GOT3 (cell line): ENCODE measurements at places on chromosomes 7 and 10.

DNA sequence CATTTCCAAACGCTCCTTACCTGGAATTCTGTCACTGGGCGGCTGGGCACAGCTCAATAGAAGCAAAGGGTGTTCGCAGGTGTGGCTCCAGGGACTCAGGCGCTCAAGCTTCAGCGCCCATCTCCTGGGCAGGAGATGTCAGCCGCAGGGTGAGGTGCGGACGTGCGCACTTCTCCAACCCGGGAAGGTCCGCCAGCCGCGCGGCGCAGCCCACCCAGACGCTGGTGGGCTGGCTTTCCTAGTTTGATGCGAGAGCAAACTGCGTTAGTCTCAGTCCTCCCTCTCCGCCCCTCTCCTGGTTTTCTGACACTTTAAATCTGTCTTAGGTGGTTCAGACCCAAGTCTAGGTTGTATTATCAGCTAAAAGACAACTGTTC is 267 bp downstream of the CALCR start:
- DNase-seq, result no peak

DNA sequence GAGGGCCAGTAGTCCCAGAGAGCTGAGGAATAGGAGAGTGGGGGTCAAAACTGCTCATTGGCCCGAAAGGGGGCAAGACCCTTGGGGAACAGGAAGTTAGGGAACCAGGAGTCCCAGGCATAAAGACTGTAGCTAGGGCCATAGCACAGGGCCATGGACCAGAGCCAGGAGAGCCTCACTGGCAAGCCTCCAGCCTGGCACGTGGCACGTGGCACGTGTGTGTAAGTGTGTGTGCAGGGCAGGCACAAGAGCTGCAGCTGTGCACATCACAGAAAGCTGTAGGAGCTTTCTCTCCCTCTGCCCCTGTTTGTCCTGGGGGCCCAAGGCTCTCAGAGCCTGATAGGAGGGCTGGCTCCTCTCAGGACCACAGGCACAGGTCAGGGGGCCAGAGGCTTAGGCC is 47.8 kb upstream of the SLF2 start:
- DNase-seq, result no peak

GRCh38 chr7:134364619-134365037 is 47.9 kb upstream of the SLC35B4 start:
- DNase-seq, result no peak

GRCh38 chr10:50382576-50383023 is 131.3 kb upstream of the ASAH2 start:
- no peak for DNase-seq

DNA sequence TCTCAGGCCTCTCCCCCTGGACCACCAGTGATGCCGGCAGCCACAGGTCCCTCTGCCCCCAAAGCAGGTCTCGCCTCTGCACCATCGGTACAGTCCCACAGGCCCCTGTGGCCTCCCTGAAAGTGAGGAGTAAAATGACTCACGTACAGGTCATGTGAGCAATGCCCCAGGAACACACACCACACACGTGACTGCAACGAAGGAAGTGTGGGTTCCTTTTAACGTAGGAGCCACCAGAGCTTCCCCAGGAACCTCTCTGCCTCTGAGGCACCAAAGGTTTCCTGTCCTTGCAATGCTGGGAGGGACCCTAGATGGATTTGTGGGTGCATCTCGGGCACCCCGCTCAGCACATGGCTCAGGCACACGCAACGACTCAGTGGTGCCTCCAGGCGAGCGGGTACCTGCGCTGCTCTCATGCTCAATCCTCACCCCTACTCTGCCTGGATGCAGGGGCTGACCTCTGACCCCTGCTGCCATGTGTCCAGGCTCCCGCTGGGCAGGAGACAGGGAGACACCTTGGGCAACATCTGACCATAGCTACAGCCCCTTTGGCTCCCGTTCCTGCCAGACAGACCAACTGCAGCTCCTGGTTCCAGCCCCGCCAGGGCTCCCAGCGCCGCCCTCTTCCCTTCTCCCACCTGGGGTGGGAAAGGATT is 120.7 kb downstream of the PRKAG2 start:
- DNase-seq, result no peak

GRCh38 chr7:29416938-29417305 is 146.7 kb upstream of the PRR15 start:
- no peak for DNase-seq

DNA sequence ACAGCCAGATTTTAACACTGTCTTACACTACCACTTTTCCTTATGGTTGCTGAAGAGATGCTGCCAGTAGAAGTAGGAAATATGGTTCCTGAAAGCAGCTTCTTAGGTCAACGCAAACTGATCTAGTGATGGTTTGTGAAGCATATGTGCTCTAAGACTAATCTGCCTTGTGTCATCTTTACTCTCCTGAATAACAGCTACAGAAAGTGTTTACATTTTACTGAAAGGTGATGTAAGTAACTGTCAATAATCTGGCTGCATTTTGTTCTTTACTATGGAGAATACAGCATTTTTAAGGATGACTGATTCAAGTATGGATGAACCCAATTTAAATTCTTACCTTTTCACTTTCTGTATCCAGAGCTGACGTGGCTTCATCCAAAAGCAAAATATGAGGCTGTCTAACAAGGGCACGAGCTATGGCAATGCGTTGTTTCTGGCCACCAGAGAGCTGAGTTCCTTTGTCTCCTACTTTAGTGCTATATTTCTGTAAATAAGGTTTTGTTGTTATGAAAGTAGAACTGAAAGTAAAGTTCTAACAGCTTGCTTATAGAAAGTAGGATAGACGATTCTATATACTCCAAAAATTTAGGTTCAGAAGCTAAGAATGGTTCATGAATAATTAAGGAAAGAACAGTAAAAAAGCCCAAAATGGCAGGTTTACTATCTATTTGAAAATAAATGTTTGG is 30.2 kb upstream of the ABCB4 start:
- DNase-seq, result no peak

GRCh38 chr7:2498708-2499107 is 20.9 kb upstream of the LFNG start:
- no peak for DNase-seq

GRCh38 chr7:125664625-125665024 is 735.0 kb upstream of the POT1 start:
- no peak for DNase-seq

GRCh38 chr10:36066850-36067249 is 424.8 kb upstream of the FZD8 start:
- no peak for DNase-seq

GRCh38 chr7:96952974-96953391 is 52.4 kb upstream of the DLX6 start:
- DNase-seq, result no peak

DNA sequence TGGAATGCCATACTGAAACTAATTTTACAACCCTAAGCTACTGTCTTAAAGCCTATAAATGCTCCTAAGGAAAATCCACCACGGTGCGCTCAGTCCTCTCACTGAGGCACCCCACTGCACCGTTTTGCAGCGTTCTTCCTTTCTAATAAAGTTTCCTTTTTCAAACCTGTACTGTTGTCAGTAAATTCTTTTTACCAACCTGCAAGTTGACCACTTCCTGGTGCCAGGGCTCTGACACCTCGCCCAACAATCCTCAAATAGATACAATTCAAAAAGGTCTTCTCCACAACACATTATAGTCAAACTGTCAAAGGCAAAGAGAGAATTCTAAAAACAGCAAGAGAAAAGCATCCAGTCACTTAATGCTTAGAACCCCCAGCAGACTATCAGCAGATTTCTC is 42.8 kb downstream of the HERPUD2 start:
- DNase-seq, result no peak

- DNase-seq, result no peak
These were observed 100.1 kb downstream of the SLC37A3 start for GRCh38 chr7:140298213-140298612.

- no peak for DNase-seq
These were observed 58.7 kb upstream of the TFEC start for GRCh38 chr7:116089293-116089692.

DNA sequence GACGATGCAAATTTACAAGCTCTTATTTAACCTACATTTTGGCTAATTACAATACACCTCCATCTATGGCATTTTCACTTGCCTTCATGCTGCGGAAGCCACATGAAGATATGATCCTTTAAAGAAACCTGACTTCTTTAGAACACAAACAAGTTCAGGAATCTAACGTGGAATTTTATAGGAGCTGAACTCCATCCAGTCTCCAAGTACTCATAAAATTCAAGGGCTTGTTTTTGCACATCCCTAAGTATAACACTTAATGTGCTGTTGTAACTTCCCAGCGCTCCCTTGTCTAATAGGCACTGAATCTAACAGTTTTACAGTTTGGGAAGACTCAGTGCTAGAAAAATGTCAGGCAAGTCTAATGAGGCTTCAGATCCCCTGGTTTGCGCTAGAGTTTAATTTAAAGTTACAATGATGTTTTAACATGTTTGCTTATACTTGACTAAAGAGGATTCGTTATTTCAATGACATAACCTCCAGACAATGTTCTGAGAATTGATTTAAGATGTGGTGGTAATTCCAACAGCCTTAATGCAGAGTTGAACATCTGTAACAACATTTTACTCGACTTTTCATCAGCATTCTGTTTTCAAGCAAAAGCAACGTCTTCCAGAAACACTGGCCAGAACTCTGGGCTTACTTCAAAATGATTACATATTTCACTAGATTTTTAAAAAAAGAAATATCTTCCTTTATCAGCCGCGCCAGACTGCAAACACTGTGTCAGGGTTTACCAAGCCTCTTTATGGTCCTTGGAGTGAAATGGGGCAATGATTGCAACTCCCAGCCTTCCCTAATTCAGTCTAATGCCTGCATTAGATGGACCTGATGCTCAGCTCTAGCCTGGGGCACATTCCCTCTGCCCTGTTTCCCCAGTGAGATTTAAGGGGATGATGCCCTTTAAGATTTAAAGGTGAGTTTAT is 664.3 kb downstream of the KCNMA1 start:
- no peak for DNase-seq

GRCh38 chr7:83691095-83691494 is 42.2 kb upstream of the SEMA3E start:
- no peak for DNase-seq

- no peak for DNase-seq
These were observed 994 bp upstream of the CYP51A1 start for GRCh38 chr7:92135052-92135889.

GRCh38 chr7:2644220-2644561 is 12.4 kb downstream of the TTYH3 start:
- DNase-seq, result no peak

DNA sequence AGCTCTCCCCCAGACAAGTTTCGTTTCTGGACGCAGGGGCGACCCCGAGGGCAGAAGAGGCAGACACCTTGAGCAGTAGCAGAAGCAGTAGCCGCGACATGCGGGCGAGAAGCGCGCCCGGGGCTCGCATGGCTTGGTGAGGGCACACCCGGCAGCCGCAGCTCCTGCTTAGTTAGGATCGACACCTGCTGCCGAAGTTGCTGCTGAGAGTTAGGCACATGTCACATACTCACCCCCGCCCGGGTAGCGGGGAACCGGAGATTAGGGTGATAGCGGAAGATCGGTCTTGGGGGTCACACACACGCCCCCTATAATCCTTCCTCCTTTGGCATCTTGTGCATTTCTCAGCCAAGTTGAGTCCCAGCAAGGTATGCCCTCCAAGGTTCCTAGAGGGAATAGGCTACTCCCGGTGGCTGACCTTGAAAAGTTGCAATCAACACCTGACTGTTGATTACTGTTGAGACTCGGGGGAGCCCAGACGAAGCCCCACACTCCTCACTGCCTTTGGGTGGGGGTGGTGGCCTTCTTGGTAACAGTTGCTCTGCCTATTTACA is 668 bp downstream of the GPR37 start:
- DNase-seq, result no peak

DNA sequence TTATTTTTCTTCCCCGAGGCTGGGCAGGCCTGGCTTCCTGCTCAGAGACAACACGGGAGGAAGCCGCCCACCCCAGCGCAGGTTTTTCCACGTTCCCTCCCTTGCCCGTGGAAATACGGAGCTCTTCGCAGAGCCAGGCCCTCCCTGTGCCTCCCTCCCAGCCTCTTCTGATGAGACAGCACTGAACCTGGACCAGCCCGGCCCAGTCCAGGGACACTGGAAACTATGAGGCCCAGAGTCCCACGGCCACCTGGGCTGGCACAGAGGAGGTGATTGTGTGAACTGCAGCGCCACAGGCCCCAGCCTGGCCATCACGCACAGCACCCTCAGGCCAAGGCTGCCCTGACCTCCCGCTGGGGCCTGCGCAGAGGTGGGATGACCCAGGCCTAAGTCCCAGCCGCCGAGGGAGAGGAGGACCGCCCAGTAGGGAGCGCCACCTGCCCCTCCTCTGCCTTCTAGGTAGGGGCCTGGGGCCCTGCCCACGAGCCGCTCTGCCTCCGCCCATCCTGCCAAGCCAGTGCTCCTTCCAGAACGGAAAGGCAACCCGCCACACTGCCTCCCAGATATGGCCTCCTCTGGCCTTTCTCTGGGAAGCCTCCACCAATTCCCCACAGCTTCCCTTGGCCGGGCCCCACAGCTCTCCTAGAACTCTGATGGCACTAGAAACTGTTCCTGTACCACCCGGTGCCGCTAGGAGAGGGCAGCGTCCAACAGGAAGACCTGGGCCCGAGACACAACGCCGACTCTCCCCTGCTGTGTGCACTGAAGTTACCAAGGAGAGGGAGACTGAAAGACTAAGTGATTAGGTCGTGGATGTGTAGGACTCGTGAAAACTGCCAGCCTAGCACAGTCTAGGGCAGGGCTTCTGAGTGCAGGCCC is 57.2 kb downstream of the PROSER2 start:
- DNase-seq, result no peak

GRCh38 chr10:35641676-35642034 is 441 bp downstream of the FZD8 start:
- no peak for DNase-seq

- DNase-seq, result no peak
These were observed 28.0 kb upstream of the VSIR start for GRCh38 chr10:71801361-71801760.

DNA sequence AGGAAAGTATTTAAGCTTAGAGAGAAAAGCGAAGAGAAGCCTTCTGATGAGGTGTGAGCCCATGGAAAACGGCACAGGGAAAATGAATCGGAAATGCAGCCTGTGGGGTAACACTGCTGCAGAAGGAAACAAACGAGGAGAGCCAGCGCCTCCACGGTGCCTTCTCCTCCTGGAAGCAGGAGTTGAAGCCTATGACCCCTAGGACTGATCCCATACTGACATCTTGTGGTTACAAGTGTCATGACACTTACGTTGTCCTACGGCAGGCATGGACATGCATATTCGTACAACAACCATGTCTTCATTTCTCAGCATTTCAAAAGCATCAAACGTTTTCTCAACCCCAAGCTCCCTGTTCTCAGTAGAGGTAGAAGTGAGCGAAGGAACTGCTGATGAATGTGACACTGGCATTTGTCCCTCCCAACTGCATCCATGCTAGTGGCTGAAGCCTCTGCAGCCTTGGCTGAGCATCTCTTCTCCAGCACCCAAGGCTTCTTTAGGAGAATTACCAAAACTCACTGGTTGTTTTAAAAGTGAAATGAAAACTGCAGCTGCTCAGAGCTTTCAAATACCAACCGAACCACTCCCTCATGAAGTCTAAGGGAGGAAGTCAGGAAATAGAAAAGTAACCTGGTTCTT is 160.2 kb downstream of the JAZF1 start:
- peak; percentile 29 for DNase-seq

GRCh38 chr7:32427769-32428291 is 62.4 kb downstream of the LSM5 start:
- no peak for DNase-seq
